ENCODE measurements at places on chromosomes 2 and 18.

GRCh38 chr2:238651306-238652052, 196.4 kb upstream of the TWIST2 start:
- DNase-seq = no peak

DNA sequence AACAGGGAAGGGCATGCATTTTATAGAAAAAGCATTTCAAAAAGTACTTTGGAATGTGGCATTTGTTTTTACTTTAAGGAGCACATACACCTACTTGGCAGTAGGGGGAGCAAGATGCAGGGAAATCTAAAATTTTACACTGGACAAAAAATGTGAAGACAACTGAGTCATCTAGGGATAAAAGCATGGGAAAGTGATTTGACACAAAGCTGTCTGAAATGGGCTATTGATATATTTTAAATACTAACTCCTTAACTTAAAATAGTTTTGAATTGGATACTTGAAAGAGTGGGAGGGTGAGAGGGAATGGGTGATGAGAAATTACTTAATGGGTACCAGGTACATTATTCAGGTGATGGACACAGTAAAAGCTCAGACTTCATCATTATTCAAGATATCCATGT, 15.8 kb downstream of the TMEM200C start:
- DNase-seq = no peak

- no peak for DNase-seq
These were observed 19.4 kb upstream of the NMUR1 start for GRCh38 chr2:231549446-231550239.

DNA sequence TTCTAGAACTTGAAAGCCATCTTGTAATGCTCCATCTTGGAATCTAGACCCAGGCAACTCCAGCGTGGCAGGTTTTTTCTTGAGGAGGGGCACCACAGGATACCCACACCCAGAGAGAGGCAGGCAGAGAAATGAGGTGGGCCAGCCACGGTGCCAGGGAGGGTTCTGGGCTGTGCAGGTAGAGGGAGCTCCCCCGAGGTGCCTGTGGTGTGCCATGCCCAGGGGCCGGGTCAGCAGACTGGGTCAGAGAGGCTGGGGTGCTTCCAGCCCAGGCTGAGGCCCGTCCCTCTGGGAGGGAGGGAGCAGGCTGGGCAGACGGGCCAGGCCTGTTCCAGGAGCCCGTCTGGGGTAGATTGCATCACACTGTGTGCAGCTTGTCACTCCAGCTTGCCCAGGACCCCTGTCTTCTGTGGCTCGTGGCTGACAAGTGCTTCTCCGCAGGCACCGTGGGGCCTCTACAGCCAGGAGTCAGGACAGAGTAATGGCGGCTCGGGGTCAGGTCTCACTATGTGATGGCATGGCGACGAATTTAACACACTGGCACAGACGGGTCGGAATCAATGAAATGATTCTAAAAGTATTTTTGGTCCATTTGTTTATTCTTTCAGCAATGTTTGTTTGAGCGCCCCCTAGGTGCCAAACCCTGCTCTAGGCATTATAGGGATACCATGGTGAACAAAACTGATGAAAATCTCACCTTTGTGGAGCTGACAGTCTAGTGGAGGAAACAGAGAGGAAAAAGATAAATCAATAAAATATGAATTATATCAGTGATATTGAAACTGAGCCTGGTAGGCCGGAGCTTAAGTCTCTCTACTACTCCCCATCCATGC, 144.0 kb downstream of the ACOXL start:
- DNase-seq = no peak

DNA sequence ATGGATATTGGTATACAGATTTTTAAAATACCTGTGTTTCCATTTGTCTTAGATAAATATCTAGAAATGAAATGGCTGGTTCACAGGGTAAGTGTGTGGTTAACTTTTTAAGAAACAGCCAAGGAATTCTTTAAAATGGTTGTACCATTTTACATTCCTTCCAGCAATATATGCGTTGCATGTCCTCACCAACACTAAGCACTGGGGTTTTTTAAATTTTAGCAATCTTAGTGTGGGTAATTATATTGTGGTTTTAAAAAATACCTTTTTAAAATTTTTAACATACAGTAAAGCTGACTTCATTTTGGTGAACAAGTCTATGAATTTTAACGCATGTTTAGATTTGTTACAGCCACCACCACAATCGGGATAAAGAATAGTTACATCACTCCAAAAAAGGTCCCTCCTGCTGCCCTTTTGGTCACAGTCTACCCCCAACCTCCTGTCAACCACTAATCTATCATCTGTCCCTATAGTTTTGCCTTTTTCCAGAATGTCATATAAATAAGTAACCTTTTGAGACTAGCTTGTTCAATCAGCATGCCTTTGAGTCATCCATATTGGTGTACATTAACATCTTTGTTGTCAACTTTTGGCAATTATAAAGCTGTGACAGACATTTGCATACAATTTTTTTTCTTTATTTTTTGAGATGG, 128.1 kb upstream of the MSTN start:
- no peak for DNase-seq

DNA sequence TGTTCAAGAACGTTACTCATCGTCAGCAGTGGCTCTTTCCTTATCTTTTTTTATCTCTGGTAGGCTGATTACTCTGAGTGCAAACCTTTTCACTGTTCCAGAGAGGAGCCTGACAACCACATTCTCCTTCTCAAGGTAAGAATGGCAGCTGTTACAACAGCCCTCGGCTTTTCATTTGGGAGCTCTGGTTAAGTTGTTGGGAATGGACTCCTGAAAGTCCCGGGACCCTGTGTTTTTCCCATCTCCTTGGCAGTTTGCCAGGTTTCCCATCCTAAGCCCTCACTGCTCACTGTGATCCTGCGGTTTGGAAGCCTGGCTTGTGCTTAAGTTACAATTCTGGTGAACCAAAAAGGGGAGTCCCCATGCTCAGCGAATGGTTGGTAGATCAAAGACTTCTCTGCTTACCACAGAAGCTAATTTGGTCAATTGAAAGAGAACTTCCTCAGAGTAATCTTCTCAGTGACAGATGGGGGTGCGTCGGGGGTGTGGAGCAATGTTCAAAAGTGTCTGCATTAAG, 122.3 kb downstream of the LYPD6B start:
- DNase-seq = no peak

- no peak for DNase-seq
These were observed 27.2 kb downstream of the ST6GAL2 start for GRCh38 chr2:106858810-106859209.

DNA sequence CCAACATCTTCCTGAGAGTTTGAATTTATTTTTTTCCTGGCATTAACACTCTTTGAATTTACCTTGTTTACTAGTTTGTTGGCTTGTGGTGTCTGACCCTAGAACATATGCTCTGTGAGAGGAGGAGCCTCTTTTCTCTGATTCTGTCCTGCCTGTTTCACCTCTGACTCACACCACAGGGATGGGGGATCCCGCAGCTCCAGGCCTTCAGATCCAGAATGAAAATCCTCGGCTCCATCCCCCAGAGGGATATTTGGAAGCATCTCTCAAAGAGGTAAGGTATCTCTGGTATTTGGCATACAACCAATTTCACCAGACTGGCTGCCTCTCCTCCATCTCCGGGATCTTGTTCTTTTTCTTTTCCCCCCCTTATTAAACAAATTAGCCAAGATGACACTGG, 104.7 kb downstream of the GPR39 start:
- DNase-seq = no peak

DNA sequence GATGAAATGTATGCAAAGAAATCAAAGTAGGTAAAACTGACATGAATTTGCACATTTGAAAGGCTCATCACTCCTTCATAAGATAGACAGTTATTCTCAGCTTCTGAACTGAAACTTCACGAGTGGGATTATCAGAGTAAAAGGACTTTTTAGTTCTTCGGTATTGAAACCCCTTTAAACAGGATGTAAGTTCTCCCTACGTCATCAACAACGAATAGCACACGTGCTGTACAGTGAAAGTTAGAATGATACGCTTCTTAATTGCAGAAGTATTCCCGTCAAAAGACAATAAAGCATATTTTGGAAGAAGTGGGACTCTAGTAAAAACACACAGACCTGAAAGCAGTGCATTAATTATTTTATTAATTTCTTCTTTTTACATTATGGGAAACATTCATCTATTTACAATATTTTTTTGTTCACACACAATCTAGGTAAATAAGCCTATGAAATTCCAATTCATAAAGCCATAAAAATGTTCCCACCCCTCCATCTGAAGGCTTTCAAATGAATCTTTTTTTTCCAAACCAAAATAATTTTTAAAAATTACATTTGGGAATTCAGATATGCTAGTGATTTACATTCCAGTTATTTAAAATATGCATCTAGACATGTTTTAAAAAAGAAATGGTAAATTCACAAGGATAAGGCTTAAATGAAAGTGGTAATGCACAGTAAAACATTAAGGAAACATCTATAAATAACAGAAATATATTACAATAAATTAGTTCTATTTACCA, 45.9 kb downstream of the TGIF1 start:
- DNase-seq = no peak

DNA sequence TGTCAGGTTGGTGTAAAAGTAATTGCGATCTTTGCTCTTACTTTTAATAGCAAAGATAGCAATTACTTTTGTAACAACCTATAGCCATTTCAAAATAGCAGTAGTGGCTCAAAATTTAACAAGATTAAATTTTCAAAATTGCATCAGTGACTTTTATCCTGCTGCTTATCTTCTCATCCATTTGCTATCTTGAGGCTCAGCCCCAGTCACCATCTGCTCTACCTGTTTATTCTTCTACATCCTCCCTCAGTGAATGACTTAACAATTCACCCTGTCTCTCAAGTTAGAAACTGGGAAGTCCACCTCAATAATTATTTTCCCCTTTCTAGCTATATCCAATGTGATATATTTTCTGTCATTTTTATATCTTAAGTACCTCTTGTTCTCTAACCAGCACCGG, 148.6 kb upstream of the ZNF804A start:
- DNase-seq = no peak

GRCh38 chr2:88123164-88123974, 4.5 kb downstream of the FABP1 start:
- DNase-seq = no peak

DNA sequence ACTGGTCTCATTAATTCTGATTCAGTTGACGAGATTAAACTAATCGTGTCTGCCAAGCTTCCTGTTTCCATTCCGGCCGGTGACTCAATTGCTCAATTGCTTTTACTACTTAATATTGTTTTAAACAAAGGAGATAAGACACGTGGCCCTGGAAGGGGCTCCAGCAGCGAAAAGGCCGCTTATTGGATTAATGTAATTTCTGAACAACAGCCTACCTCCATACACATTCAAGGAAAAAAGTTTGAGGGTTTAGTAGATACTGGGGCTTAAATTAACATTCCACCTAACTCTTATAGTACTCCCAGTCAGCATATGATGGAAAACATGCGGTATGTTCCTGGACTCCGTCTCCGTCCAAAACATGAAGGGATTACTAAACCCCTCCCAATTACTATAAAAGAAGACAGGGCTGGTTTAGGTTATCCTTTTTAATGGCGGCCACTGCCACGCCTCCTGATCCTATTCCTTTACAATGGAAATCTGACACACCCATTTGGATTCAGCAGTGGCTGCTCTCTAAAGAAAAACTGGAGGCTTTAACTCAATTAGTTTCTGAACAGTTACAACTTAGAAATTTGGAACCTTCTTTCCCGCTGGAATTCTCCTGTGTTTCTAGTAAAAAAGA, 27.1 kb downstream of the VPS54 start:
- peak; percentile 81 for DNase-seq

DNA sequence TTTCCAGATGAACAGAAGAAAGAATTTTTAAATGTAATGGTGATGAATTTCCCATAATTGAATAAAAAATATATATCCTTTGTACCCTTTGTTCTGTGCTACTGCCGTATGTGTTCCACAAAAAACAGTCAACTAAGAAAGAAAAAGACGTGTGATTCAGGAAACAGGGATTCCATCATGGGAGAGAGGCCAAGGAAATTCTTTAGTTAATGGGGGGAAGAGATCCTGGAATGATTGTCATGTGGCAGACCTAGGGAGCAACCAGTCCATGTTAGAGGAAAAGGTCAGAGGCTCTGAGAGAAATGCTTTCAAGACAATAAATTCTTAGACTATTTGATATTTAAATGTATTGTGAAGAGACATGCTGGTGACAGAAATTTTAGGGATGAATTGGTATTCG, 76.6 kb downstream of the CPO start:
- DNase-seq = peak; percentile 8

DNA sequence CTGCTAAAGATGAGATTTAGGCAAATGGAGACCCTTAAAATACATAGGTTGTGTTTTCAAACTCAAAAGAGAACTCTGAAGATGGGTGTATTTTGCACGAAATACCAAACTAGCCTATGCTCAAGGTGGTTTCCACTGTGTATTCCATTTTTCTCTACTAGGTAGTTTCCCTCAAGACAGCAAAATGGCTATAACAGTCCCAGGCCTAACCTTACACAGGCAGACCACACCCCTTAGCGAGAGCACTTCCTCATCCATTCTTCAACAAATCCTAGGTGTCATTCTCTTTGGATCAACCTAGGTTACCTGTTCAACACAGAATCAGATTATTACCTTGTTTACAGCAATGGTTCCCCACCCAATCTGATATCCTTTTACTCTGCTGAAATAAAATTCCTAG, 42.6 kb downstream of the HNRNPLL start:
- DNase-seq = no peak

DNA sequence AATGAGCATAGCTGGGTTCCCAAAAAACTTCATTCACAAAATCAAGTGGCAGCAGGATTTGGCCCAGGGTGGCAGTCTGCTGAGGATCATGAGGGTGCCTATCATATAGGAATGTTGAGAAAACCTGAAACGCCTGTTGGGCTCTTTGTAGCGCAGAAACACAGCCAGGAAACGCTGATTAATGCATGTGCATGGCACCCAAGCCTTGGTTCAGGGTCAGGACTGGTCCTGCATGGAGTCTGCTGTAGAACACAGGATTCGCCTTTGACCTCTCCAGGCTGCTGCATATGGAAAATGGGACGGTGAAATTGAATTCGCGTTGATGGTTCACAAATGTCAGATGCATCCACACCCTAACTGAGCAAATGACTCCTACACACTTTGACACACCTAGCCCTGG, 227.9 kb upstream of the COPS8 start:
- no peak for DNase-seq

DNA sequence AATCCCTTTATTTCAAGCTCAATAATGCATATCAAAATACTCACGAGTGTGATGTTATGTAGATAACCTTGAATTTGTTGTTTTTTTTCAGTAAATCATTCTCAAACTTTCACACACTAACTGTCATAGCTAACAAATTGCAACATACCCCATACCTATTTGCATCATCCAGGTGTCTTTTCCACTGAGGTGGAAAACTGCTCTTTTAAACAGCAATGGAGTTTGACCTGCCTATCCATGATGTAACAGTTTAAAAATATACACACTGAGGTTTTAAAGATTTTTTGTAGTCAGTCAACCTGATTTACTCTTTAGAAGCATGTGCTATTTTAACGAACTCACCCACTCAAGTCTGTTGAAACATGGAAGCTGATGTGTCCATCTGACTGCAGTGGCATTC, 298.7 kb downstream of the RND3 start:
- DNase-seq = no peak
